ENCODE measurements at places on chromosomes 1 and 21. TPM values are rescaled to one million over a fixed set of nuclear protein-coding genes. Genes with fewer than 3 reads are reported as not detected.

The SMCP gene
- total RNA-seq: not detected

The ZFP69B gene
- 7.9 TPM for total RNA-seq

GRCh38 chr1:61784726-61785125, 42.4 kb downstream of the PATJ start:
- no peaks in the 10 kb centered on the region for H3K27me3 ChIP-seq
- no peak overlapping the region for H3K27ac ChIP-seq
- no peak overlapping the region for H3K4me3 ChIP-seq

DNA sequence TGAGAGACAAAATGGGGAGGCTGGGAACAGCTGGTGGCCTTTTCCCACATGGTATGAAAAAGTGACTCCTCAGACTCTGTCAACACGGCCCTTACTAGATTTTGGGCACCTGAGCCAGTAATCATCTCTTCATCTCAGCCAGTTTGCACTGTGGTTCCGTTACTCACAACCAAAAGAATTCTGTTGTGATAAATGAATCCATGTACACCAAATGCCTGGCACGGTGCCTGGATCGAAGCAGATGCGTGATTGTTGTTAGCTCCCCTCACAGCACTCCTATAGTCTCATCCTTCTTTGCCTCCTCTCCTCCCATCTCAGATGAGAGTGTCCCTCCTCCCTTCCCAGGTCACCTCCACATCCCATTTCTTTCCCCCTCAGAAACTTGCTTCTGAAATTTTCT, 57.9 kb upstream of the GJB5 start:
- H3K4me3 ChIP-seq: no peak overlapping the region
- H3K27ac ChIP-seq: no peak overlapping the region
- H3K27me3 ChIP-seq: no peaks in the 10 kb centered on the region
- no peak for DNase-seq
- no peaks in the 10 kb centered on the region for H3K36me3 ChIP-seq

GRCh38 chr21:17270229-17270628, 242.6 kb upstream of the CXADR start:
- H3K36me3 ChIP-seq: no peaks in the 10 kb centered on the region
- H3K4me1 ChIP-seq: no peaks in the 10 kb centered on the region
- H3K27me3 ChIP-seq: no peaks in the 10 kb centered on the region
- DNase-seq: no peak

Measured in CD4-positive, alpha-beta memory T cell (primary cell).